MM.1S (cell line): ENCODE measurements at places on chromosomes 6 and 20.

DNA sequence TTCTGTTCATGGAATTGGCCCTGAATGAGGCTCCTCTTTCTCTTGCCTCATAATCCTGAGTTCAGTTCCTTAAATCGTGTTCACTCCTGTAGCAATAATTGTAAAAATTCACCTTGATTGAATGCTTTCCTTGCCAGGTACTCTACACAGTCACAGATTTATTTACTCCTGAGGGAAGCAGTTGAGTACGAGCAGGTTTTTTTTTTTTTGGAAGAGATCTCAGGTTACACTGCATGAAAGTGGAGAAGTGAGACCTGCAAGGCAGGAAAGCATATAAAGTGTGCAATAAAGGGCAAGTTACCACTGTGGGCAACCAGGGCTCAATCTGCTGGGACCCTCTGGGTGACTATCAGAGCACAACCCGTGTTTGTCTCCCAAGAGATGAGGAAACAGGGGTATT is 93.0 kb upstream of the DOK5 start:
- DNase-seq = no peak

DNA sequence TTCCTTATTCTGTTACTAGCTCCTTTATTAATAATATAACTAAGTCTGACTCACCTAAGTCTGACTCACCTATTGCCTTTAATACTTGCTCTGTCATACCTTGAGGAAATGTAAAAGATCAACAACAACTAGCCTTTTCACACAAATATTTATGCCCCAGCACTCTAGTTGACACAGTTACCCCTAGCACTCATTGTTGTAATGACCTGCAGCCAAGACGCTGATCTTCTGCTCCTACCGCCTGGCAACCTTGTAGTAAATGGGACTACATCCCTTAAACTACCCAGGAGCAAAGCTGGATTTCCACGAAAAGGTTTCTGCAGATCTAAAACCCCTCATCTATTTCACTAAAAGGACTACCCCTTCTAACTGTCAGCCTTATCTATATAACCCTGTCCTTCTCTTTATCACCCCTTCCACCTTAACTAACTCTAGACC is 90.0 kb downstream of the PLG start:
- no peak for DNase-seq

DNA sequence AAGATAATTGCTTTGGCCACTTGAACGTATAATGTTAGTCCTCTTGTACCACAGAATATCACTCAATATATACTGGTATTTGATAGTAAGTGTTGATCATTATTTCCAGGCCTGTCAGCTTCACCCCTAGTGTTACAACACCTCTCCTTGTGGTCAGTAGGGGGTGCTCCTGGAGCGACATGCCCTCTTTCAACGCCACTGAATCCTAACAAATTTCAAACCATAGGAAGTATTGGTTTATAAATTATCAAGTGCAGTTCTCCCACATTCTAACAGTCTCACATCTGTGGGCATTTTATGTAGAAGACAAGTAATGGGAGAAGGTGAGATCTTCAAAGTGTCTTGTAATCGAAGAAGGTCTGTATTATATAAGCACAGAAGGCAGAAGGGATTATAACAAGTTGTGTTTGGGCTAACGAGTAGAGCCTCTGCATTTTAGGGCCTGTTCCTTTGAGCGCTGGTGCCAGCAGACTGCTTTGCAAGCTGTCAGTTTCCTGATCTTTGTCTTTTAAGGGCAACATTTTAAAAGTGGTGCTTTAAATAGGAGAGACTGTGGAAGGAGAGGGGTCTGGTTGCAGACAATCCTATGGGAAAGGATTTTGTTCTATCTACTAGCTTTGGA is 57.1 kb upstream of the CEP162 start:
- no peak for DNase-seq

DNA sequence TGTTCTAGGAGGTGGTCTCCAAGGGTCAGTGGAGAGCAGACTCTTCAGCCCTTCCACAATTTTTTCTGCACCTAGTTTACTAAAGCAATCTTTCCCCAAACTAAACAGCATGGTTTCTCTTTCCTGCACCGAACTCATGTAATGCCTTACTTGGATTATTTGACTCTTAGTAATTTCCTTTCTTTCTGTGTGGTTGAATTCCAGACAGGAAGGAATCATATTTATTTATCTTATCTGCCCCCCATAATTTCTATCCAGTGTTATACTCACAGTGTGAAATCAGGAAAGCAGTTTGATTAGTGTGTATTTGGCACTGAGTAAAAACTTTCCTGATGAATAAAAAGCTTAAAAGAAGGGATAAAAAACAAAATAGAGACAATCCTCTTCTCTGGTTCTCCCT is 140.3 kb upstream of the STMND1 start:
- DNase-seq = no peak

DNA sequence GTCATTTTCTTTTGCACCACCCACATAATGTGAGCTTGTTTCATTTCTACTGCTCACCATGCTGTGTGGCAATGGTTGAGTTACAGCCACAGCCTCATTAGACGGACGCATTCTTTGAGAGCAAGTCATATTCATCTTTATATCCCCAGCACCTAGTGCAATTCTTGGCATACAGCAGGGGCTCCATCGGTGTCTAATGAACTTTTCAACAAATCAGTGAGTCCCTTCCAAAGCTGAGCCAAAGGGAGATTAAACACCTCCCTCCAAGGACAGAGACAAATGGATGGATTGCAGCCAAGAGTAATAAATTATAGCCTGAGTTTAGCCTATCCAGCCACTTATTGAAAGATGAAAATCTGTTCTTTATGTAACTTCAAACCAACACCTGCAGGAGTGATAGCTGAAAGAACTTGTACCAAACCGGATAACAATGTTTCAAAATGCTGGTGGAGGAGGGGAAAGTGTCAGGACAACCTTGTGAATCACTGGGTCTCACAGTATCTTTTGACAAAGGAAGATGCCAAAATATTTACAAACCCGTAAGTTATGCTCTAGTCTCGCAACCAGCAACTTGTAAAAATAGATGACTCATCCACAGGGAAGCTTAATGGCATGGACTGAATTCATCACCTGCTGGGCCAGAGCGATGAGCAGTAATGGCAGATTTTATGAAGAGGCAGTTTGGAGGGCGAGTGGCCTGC is 139.0 kb downstream of the PXDC1 start:
- DNase-seq = no peak

GRCh38 chr6:9540126-9540525 is 874.7 kb downstream of the TFAP2A start:
- no peak for DNase-seq

GRCh38 chr20:56217829-56218228 is 30.7 kb upstream of the MC3R start:
- no peak for DNase-seq

GRCh38 chr6:449486-450419 is 58.2 kb downstream of the IRF4 start:
- no peak for DNase-seq

GRCh38 chr6:39446909-39447308 is 124.4 kb upstream of the KCNK16 start:
- DNase-seq = no peak

- DNase-seq = no peak
Observed at GRCh38 chr20:14701326-14701725, 363.9 kb upstream of the FLRT3 start.

DNA sequence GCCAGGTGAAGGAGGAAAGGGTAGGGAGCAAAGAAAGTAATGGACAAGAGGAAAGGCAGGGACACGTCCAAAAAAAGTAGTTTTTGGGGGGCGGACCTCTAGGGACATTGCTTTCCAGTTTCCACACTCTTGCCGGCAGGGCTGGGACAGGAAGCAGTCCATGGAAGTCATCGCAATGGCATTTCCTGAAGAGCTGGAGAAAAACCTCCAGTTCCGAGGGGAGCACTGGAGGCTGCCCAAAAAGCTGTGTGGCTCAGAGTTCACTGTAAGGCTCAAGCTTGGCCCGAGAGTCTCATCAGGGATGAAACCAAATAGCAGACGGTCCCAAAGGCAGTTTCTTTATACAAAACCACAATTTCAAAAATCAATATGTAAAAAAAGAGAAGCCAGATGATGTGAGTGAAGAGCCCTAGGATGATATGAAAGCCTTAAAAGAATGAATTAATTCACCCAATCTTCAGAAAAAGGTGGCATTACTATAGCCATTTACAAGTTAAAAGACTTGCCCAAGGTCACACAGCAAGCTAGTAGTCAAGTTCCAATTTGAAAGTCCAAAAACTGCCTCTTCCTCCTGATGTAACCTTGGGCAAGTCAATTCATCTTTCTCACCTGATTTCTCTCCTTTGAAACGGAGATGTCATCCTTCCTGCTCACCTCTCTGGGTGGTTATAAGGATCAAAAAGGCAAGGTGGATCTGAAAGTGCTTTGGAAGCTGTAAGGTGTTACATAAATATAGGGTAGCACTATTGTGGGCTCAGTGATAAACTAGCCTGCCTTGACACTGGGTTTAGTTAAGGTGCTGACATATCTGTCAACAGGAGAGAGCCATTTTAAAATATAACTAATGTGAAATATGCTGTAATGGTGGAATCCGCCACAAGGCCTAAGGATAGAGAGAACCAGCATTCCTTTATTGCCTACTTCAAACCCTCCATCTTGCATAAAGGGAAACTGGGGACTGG is 9.1 kb downstream of the BCL2L1 start:
- DNase-seq = peak; percentile 35

GRCh38 chr6:25147223-25147622 is 132.0 kb upstream of the CARMIL1 start:
- peak; percentile 52 for DNase-seq

GRCh38 chr20:24049081-24049480 is 60.5 kb upstream of the GGTLC1 start:
- peak; percentile 69 for DNase-seq

- no peak for DNase-seq
Observed at GRCh38 chr20:34543463-34544056, 15.0 kb upstream of the MAP1LC3A start.

DNA sequence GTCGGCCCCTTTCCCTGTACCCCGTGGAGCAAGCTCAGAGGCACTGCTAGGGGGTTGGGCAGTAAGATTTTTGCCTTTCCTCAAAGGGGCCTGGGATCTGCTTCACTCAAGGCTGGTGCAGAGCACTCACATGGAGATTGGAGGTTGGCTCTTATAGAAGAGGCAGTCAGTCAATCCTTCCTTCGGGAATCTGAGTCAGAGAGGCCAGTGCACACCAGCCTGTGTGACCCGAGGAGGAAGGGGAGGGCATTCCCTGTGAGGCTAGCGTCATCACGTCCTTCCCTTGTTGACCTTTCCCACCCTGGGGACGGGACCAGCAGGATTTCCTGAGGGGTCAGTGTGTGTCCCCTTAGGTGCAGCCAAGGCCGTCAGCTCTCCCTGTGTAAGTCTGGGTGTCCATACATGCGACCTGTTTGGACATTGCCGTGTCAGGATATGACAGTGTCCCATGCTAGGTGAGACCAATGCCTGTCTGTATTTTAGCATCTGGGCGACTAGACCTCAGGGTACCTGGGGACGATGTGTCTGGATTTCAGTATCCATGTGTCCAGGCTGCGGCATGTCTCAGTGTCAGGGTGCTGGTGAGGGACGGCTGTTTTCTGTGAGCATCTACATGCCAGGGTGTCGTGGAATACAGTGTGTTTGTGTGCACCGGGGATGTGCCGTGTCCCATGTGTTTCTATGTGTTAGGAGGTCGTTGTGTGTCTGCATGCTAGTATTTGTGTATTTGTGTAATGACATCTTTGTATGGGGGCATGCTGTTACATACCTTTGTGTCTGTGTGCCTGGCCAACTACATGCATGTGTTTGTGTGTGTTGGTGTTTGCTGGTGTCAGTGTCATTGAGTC is 2.8 kb upstream of the ZNF512B start:
- no peak for DNase-seq

DNA sequence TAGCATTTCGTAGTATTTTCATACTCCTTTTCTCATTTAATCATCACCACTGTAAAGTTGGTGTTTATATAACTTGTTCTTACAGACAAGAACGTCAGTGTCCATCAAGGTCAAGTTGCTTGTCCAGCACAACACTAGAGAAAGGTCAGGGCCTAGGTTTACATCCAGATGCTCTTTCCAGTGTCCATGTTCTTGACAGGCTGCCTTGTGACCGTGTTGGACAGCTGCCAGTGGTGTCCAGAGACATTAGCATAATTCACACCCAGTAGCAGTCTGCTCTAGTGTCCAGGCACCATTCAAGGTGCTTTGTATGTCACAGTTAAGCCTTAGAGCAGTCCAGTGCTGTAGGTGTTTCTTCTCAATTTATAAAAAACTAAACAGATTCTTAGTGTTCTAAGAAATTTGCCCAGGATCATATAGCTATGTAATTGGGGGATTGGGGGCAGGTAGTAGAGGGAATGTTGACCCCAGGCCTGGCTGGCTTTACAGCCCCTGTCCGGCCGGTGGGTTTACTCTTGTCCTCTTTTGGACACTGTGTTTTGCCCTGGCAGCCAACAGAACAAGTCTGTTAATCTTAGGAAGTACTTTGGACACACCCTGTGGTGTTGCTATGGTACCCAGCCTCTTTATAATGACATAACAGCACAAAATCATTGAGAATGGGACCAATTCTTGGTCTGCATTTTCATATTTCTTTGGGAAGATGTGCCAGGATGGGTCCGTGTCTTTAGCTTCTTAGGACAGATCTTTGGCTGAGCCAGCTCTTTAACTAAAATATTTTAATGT is 8.0 kb downstream of the STK35 start:
- no peak for DNase-seq

GRCh38 chr6:26199773-26200764 is 112.8 kb downstream of the HFE start:
- peak; percentile 74 for DNase-seq

- DNase-seq = no peak
Observed at GRCh38 chr6:125140808-125141207, 12.8 kb upstream of the TPD52L1 start.

- no peak for DNase-seq
Observed at GRCh38 chr6:3045369-3045768, 22.9 kb upstream of the RIPK1 start.

GRCh38 chr6:149218471-149218870 is 99.0 kb upstream of the TAB2 start:
- no peak for DNase-seq

DNA sequence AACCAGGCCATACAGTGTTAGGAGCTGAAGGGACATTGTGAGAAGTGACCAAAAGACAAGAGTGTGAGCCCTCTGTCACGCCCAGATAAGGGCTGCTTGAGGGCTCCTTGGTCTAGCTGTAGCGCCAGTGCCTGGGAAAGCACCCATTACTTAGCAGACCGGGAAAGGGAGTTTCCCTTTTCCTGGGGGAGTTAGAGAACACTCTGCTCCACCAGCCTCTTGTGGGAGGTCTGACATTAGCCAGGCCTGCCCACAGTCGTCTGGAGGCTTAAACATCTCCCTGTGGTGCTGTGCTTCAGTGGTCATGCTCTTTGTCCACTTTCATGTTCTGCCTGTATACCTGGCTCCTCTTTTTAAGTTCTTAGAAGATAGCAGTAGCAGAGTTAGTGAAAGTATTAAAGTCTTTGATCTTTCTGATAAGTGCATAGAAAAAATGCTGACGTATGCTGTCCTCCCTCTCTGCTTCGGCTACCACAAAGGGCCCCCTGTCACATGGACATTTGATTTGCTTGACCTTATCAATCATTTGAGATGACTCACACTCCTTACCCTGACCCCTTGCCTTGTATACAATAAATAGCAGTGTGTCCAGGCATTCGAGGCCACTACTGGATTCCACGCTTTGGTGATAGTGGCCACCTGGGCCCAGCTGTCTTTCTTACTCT is 201.5 kb upstream of the ECI2 start:
- DNase-seq = no peak

- DNase-seq = no peak
Observed at GRCh38 chr6:136511926-136512325, 38.3 kb downstream of the MAP7 start.

GRCh38 chr6:29071831-29072723 is 15.0 kb downstream of the OR2B3 start:
- peak; percentile 15 for DNase-seq
